Stimulated activated CD8-positive, alpha-beta memory T cell treated with anti-CD3 and anti-CD28 coated beads, Interleukin-2, amount 100 ng/mL, for 1 hour (primary cell): ENCODE measurements at places on chromosomes 1 and 21.

GRCh38 chr1:234558330-234558836 is 51.6 kb downstream of the IRF2BP2 start:
- DNase-seq = no peak

GRCh38 chr1:202016811-202017748 is 6.7 kb downstream of the ELF3 start:
- no peak for DNase-seq

DNA sequence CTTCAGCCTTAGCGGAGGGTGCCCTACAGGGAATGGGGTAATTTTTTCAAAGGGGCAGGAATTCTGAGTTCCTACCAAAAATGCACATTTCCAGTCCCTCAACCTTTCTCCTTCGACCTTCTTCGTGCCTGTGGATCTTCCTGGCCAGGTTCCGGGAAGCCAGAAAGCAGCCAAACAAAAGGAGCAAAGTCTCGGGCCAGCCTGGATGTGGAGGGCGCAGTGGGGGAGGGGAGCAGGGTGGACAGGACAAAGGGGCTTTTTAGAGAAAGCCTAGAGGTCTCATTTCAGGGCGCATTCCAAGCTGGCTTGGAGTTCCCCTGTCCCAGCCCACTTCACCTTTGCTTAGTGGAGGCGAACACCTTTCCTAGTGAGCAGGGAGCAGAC is 2.9 kb upstream of the INAVA start:
- DNase-seq = no peak

DNA sequence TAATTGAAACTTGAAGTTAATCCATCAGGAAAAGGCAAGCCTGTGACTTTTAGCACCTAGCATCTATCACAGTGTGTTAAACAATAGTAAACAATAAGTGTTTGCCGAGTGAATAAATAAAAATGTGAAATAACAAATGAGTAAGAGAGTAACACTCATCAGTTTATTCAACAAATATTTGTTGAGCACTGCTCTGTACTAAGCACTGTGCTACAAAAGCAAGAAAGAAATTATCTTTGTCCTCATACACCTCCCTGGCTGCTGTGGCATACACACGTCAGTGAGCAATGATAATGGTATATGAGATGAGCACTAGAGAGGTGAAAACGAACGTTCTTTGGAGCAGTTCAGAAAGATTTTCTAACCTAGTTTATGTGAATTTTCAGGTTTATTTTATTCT is 295.0 kb upstream of the LRRC7 start:
- no peak for DNase-seq

DNA sequence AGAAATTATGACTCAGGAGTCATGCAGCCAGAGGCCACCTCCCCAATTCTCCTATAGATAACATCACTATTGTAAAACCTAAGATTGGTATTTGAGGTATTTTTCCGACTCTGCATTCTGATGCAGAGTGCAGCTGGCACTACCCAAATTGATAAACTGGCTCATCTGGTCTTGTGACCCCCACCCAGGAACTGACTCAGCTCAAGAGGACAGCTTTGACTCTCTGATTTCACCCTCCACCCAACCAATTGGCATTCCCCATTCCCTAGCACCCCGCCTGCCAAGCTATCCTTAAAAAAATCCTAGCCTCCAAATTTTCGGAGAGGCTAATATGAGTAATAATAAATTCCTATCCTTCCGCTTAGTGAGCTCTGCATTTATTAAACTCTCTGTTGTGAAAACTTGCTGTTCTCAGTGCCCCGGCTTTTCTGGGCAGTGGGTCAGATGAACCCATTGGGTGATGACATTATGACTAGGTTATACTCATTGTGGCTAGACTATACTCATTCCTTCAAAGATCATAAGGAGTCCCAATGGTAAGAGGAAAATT is 39.4 kb upstream of the EPS15 start:
- no peak for DNase-seq

DNA sequence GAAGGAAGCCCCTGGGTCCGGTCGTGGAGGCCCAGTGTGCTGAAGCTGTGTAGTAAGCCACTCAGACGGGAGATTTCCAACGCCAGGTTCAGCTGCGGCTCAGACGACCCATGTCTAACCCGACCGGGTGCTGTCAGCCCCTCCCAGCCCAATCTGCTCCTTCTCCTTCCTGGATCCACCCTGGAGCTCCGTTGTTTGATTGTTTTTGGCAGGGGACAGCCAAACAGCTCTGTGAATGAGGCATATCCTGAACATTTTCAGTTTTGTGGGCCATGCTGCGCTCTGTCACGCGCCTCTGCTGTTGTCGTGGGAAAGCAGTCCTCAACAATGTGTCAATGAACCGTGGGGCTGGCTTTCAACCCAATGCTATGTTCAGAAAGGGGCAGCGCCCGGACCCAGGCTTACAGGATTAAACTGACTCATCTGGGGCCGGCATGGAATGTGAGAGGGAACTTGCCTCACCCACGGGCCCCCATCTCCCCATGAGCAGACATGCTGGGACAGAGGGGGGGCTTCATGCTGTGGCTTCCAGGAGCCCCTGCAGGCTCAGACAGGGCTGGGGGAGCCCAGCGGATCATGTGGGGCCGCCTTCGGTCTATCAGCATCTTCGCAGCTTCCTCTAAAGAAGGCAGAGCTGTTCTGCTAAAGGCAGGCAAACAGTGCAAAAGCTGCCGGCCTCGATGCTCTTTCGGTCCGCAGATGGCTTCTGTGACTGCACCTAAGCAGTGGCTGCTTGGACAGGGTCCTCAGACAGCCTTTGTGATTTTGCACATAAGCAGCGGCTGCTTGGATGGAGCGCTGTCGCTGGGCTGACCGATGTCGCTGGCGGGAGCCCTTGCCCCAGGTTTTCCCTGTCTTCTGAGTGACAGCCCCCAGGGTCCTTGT is 101.7 kb downstream of the RIPK4 start:
- DNase-seq = no peak

- DNase-seq = no peak
These were observed 1033.8 kb downstream of the PLA2G4A start for GRCh38 chr1:187862506-187862905.

GRCh38 chr1:110465038-110465813 is 14.3 kb downstream of the PROK1 start:
- no peak for DNase-seq

GRCh38 chr1:19623523-19623922 is 20.6 kb upstream of the NBL1 start:
- no peak for DNase-seq

- no peak for DNase-seq
These were observed 809.3 kb downstream of the NCAM2 start for GRCh38 chr21:21807598-21807903.

- no peak for DNase-seq
These were observed 95.1 kb upstream of the ARHGEF16 start for GRCh38 chr1:3359351-3359750.

DNA sequence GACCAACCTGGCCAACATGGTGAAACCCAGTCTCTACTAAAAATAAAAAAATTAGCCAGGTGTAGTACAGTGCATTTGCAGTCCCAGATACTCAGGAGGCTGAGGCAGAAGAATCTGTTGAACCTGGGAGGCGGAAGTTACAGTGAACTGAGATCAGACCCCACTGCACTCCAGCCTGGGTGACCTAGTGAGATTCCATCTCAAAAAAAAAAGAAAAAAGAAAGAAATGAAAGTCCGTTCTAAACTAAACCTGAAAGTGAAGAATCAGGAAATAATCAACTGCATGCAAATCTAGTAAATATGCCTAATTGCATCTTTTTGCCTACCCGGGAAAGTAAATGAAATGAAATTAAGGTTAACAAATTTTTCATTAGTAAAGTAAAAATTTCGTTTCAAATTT is 99.6 kb downstream of the ZZZ3 start:
- no peak for DNase-seq

GRCh38 chr1:53654216-53655210 is 84.5 kb downstream of the GLIS1 start:
- no peak for DNase-seq

DNA sequence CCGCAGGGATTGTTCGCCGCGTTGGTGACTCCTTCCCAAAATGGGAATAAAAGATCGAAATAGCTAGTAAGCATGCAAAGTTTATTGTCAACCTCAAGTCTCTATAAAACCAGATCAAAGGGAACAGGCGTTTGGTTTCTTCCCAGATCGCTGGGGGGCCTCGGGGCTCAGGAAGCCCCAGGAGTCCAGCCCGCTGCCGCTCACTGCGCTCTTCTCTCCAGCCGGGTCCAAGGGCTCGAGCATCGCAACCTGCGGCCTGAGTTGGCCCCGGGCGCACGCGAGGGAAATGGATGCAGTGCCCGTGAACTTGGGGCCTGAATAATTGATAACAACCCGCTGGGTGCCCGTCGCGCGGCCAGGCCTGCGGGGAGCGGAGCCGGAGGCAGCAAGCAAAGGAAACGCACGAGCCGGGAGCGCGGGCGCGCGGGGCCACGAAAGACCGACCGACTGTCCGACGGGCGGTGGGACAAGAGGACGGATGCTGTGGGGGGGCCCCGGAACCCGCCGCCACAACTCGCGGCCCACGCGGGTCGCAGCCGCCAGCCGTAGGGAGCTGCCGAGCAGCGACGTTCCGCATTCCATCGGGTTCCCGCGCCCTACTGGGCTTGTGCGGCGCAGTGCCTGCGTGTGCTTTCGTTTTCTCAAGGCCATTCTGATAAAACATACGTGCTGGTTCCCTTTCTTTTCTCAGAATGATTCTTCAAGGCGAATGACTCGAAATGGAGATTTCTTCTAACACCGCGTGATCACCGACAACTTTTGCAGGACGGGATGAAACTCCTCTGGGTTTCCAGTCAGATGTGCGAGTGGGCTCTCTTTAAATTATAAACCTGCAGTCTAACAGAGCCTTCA is 14.0 kb upstream of the ALX3 start:
- no peak for DNase-seq

DNA sequence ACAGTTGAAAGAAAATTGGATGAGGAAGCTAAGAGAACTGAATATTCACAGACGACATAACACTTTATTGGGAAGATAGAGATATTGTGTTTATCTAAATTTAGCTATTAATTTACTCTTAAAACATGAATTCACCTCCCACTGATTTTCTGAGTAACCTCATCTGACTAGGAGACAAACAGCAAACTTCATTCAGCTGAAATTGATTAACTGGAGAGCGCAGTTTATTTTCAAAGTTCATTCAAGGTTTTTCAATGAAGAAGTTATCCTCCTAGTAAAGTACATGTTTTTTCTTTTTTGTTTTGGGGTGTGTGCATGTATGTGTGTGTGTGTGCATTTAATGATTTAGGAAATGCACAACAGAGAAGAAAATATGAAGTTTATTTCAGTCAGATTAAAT is 215.0 kb downstream of the KCNT2 start:
- no peak for DNase-seq

GRCh38 chr1:18145851-18146618 is 38.4 kb downstream of the IGSF21 start:
- DNase-seq = no peak

GRCh38 chr1:233304489-233305102 is 9.1 kb upstream of the PCNX2 start:
- no peak for DNase-seq

- no peak for DNase-seq
These were observed 71.8 kb downstream of the PRDM2 start for GRCh38 chr1:13771745-13772144.

DNA sequence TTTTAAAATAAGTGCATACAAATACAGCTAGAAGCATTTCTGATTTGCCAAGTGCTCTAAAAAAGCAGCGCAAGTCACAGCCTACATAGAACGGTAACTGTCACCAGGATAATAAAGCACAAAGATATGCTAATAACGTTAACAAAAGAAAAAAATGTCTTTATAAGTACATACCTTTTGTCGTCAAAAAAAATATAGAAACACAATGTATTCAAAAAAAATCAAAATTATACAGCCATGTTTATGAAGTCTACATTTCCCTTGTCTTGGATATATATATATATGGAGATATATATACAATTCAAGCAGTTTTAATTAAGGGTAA is 3.2 kb downstream of the IRF2BP2 start:
- DNase-seq = no peak

- DNase-seq = no peak
These were observed 25.4 kb downstream of the CFAP57 start for GRCh38 chr1:43197343-43198127.

DNA sequence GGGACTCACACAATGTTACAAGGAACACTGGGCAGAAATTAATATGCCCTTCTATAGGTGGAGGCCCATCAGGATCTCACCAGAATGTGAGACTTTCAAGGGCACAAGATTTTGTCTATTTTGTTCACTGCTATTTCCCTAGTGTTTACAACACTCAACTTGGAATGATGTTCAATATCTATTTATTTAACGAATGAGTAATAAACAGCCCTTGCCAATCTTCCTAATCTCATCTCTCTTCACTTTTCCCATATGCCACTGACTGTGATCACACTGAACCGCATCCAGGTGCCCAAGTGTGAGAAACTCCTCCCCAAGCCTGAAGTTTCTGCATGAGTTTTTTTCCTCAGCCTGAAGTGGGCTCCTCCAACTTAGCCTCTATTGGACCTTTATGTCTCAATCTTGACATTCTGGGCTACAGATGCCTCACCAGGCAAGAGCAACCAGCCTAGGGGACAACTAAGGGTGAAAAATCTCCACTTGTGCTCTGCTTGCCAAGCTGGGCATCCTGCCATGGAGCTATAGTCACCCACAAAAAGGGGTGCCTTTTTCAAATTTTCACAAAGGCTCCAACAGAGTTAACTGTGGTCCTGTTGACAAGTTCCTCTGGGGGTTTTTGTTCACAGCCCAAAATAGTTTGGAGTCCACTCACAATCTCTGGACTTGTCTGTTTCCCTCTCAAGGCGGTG is 105.6 kb downstream of the PLPP3 start:
- DNase-seq = no peak

- DNase-seq = no peak
These were observed 20.6 kb downstream of the TOR1AIP2 start for GRCh38 chr1:179857009-179857408.

- no peak for DNase-seq
These were observed 11.5 kb downstream of the OTUD3 start for GRCh38 chr1:19893687-19894086.

DNA sequence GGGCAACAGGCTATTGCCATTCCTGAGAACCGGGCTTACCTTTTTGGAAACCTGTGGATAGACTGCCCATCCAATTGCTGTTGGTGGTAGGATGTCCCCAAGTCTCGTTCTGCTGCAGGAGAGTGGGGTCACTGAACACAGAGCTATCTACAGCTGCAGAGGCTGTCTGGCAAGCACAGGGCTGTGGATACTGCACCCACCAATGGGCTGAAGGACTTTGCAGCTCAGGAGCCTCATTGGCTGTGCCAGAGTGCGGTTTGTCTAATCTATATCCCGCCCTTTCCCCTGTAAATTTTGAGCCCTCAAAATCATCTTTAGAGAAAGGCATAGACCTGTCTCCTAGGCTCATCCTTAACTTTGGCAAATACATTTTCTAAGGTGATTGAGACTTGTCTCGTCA is 15.3 kb downstream of the RNF187 start:
- DNase-seq = no peak

- DNase-seq = no peak
These were observed 5.2 kb upstream of the TNNI1 start for GRCh38 chr1:201426479-201427310.

GRCh38 chr21:38948377-38949069 is 142.8 kb downstream of the ETS2 start:
- DNase-seq = no peak

DNA sequence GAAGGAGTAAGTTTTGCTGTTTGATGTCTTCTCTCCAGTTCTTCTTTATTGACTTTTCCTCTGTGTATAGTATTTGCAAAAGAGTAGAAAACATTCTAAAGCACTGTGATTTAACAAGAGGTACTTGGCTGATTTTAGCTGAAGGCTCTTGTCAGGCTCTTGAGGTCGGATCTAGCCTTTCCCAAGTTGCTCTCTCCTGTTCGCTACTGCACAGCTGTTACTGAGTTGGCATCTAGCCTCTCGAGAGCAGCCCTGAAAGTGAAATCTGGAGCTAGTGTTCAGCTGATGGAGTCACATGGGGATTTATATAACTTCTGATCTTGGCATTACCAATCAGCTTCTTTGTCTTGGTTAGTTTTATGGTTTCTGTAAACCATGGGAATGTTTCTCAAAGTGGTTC is 193.1 kb downstream of the RYR2 start:
- DNase-seq = no peak
